Left ventricle myocardium inferior (tissue), 1 donor: ENCODE measurements at places on chromosomes 12 and 14. TPM values are rescaled to one million over a fixed set of nuclear protein-coding genes. Genes with fewer than 3 reads are reported as not detected.

TAS2R43 gene
- not detected for total RNA-seq

- no peak for DNase-seq
Observed at GRCh38 chr12:129660946-129661345, 242.9 kb downstream of the TMEM132D start.

- DNase-seq = no peak
Observed at GRCh38 chr14:91464615-91465205, 45.4 kb downstream of the PPP4R3A start.

- peak; percentile 97 for DNase-seq
Observed at GRCh38 chr14:105473677-105474482, 741 bp upstream of the CRIP2 start.

DNA sequence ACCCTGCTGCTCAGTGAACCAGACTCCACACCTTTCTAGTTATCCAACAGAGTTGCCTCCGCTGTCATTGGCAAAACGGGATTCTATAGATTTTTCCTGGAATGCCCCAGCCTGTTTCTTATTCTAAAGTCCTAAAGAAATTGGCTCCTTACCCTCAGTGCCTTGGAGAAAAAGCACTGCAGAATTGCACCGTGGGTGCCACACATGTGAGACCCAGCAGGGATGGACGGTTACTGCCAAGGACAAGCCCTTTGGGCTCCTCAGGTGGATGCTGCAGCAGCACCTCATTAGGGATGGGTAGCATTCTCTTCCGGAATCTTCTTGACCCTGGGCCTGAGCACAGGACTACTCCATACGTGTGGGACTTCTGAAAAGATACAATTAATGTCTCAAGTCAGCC is 121.5 kb downstream of the GCH1 start:
- no peak for DNase-seq

GRCh38 chr14:63854330-63854729 is 1.5 kb downstream of the SYNE2 start:
- DNase-seq = no peak
